Neural crest cell (in vitro differentiated cells): ENCODE measurements at places on chromosomes 1 and 21.

GRCh38 chr1:79599257-79599656 lies 592.7 kb upstream of the ADGRL4 start:
- no peak overlapping the region for H3K4me3 ChIP-seq
- DNase-seq, result no peak
- no peak overlapping the region for H3K27ac ChIP-seq

DNA sequence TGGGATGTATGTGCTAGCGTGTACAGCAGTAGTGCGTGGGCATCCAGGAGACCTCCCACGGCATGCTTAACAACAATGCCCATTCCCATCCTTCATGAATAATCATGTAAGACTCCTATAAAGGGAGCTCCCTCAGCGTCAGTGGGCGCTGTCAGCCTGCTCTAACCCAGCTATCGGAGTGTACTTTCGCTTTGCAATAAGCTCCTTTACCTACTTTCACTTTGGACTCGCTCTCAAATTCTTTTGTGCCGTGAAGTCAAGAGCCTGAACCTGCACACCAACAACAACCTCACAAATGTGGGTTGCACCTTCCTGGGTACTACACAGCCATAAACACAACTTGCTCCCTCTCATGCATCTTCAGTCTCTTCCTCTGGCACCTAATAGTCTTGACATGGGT lies 114.8 kb upstream of the PAXBP1 start:
- DNase-seq, result no peak
- peaks cover 5% of the 10 kb centered on the region for H3K27me3 ChIP-seq
- no peak overlapping the region for H3K27ac ChIP-seq

GRCh38 chr1:229495782-229496181 lies 12.4 kb downstream of the NUP133 start:
- no peak overlapping the region for H3K4me3 ChIP-seq
- no peak overlapping the region for H3K27ac ChIP-seq
- peaks cover 15% of the 10 kb centered on the region for H3K36me3 ChIP-seq

- peaks cover 42% of the 10 kb centered on the region for H3K27me3 ChIP-seq
- H3K27ac ChIP-seq, result no peak overlapping the region
- no peak overlapping the region for H3K4me3 ChIP-seq
- no peaks in the 10 kb centered on the region for H3K36me3 ChIP-seq
Measured at GRCh38 chr1:18776777-18777176, 82.7 kb downstream of the TAS1R2 start.

- DNase-seq, result no peak
- no peaks in the 10 kb centered on the region for H3K4me1 ChIP-seq
- no peak overlapping the region for H3K27ac ChIP-seq
- no peak overlapping the region for H3K4me3 ChIP-seq
- H3K27me3 ChIP-seq, result peaks cover 2% of the 10 kb centered on the region
Measured at GRCh38 chr1:19775831-19776230, 23.9 kb downstream of the TMCO4 start.

- peaks cover 15% of the 10 kb centered on the region for H3K27me3 ChIP-seq
- peaks cover 20% of the 10 kb centered on the region for H3K4me1 ChIP-seq
- H3K27ac ChIP-seq, result no peak overlapping the region
- no peak overlapping the region for H3K4me3 ChIP-seq
- no peaks in the 10 kb centered on the region for H3K36me3 ChIP-seq
- no peak for DNase-seq
Measured at GRCh38 chr1:3359351-3359750, 95.1 kb upstream of the ARHGEF16 start.

- H3K27ac ChIP-seq, result no peak overlapping the region
- H3K27me3 ChIP-seq, result no peaks in the 10 kb centered on the region
- peaks cover 46% of the 10 kb centered on the region for H3K4me1 ChIP-seq
- H3K36me3 ChIP-seq, result no peaks in the 10 kb centered on the region
- no peak for DNase-seq
Measured at GRCh38 chr1:230824919-230825721, 43.2 kb downstream of the C1orf198 start.

DNA sequence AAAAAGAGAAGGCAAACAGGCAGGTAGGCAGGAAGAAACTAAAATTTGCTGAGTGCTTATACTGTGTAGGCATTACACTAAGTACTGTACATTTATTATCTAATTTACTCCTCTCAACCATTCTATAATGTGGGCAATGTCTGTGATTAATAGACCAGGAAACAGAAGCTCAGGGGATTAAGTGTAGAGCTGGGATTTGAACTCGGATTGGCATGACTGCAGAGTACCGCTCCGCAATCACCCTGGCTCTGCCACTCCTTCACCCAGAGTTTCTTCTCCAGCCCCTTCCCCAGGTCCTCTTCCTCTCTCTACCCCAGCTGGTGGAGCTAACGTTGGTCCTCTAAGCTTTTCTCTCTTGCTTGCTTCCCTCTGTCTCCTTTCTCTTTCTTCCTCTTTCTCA lies 11.5 kb upstream of the S100A2 start:
- no peaks in the 10 kb centered on the region for H3K27me3 ChIP-seq
- H3K4me1 ChIP-seq, result peaks cover 19% of the 10 kb centered on the region
- H3K36me3 ChIP-seq, result no peaks in the 10 kb centered on the region
- no peak overlapping the region for H3K27ac ChIP-seq
- no peak overlapping the region for H3K4me3 ChIP-seq

DNA sequence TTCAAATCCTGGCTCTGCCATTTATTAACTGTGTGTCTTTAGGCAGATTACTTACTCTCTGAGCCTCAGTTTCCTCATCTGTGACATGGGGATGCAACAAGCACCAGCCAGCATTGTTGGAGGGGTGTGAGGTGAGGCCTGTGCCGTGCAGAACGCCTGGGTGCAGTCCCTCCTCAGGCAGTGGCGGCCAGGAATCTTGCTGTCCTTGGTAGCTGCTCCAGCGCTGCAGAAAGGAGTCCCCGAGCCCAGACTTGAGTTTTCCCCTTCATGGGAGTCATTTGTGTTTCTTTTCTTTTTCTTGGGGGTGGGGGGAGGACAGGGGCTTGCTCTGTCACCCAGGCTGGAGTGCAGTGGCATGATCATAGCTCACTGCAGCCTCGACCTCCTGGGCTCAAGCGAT lies 46.6 kb downstream of the DISP3 start:
- H3K27ac ChIP-seq, result no peak overlapping the region
- H3K4me3 ChIP-seq, result no peak overlapping the region
- no peaks in the 10 kb centered on the region for H3K27me3 ChIP-seq
- no peaks in the 10 kb centered on the region for H3K36me3 ChIP-seq

DNA sequence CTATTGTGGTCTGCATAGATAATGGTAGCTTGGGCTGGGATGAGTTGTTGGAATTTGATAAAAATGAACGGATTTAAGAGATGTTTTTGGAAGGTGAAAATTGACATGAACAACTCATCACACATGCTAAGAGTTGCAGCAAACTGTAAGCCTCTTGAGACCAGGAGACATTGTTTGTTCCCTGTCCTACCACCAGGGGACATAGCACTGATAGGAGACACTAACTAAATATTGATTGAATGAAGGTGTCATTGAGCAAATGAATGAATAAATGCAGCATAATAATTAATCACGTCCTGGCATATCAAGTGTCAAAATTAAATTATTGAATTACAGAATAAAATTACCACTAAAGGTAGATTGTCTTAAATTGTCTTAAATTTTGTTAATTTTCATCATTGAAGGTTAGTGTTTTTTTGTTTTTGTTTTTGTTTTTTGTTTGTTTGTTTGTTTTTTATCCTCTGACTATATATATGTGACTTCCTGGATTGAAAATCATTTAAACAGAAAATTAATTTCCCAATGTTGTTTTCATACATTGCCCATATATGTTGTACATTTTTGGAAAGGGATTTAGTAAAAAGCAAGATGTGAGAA lies 285.3 kb upstream of the C1orf105 start:
- no peaks in the 10 kb centered on the region for H3K27me3 ChIP-seq
- H3K36me3 ChIP-seq, result peaks cover 7% of the 10 kb centered on the region
- no peak overlapping the region for H3K4me3 ChIP-seq
- no peak overlapping the region for H3K27ac ChIP-seq
- H3K4me1 ChIP-seq, result no peaks in the 10 kb centered on the region
- no peak for DNase-seq

GRCh38 chr1:29934255-29934772 lies 698.0 kb downstream of the PTPRU start:
- DNase-seq, result no peak
- H3K4me3 ChIP-seq, result no peak overlapping the region
- H3K4me1 ChIP-seq, result peaks cover 11% of the 10 kb centered on the region
- H3K27ac ChIP-seq, result no peak overlapping the region
- peaks cover 7% of the 10 kb centered on the region for H3K27me3 ChIP-seq
- H3K36me3 ChIP-seq, result no peaks in the 10 kb centered on the region

DNA sequence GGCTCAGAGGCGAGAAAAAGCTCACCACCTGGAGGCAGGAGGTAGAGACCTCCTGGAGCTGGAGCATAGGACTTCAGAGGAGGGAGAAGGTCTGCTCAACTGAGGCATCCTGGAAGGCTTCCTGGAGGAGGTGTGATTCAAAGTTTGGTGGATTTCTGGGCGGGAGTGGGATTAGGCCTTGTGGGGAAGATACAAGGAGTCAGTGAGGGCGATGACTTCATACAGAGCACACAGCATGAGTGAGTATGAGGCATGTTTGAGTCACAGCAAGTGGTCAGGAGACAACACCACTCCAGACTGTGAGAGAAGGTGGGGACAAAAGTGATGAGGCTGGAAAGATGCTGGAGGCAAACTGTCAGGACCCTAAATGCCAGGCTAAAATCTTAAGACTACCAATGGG lies 77.6 kb downstream of the MATN1 start:
- H3K4me3 ChIP-seq, result no peak overlapping the region
- no peaks in the 10 kb centered on the region for H3K36me3 ChIP-seq
- H3K27ac ChIP-seq, result no peak overlapping the region
- DNase-seq, result no peak
- H3K27me3 ChIP-seq, result peaks cover 40% of the 10 kb centered on the region

DNA sequence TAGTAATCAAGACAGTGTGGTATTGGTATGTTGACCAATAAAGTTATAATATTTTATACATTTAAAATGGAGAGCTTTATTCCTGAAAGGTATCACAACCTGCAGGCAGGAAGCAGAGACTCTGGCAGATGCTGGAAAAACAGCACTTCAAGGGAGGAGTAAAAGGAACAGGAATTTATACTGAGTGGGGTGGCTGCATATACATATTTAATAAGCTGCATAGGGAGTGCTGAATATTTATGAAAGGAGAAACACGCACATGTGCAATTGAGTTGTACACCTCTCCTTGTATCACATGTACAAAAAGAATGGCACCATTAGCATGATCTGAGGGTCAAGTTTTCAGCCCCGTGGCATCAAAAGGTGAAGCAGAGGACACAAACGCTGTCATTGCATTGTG lies 104.9 kb upstream of the PAXBP1 start:
- peaks cover 27% of the 10 kb centered on the region for H3K27me3 ChIP-seq
- no peak overlapping the region for H3K27ac ChIP-seq
- no peaks in the 10 kb centered on the region for H3K36me3 ChIP-seq
- DNase-seq, result no peak
- H3K4me3 ChIP-seq, result no peak overlapping the region
- H3K4me1 ChIP-seq, result no peaks in the 10 kb centered on the region

DNA sequence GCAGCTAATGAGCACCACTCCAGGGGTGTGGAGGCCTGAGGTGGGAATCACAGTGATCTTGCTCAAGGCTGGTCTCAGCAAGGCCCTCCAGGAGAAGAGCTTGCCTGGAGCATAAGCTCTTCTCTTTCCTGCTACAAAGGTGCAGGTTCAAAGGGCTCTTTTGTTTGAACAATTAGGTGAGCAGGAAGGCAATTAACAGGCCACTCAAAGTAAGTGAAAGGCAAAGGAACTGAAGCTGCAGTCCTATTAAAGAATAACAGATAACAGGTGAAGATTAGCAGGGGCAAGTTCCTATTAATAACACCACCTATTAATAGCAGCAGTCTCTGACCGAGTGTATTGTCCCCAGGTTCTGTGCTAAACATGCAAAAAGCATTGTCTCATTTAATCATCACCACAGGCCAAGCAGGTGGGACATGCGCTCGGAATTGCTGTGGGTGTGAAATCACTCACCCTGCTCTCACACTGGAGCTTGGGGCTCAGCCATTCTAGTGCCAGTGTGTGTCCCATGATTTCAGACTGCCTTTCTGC lies 113.8 kb downstream of the RHOU start:
- H3K36me3 ChIP-seq, result peaks cover 2% of the 10 kb centered on the region
- H3K4me3 ChIP-seq, result no peak overlapping the region
- peaks cover 5% of the 10 kb centered on the region for H3K4me1 ChIP-seq
- H3K27ac ChIP-seq, result no peak overlapping the region

GRCh38 chr1:108075055-108075454 lies 110.1 kb upstream of the VAV3 start:
- H3K4me1 ChIP-seq, result no peaks in the 10 kb centered on the region
- H3K27ac ChIP-seq, result no peak overlapping the region
- no peak overlapping the region for H3K4me3 ChIP-seq
- no peaks in the 10 kb centered on the region for H3K36me3 ChIP-seq
- H3K27me3 ChIP-seq, result peaks cover 7% of the 10 kb centered on the region

GRCh38 chr1:220225957-220226356 lies 46.3 kb downstream of the RAB3GAP2 start:
- H3K4me1 ChIP-seq, result no peaks in the 10 kb centered on the region
- peaks cover 3% of the 10 kb centered on the region for H3K36me3 ChIP-seq
- no peak for DNase-seq
- no peak overlapping the region for H3K4me3 ChIP-seq
- no peaks in the 10 kb centered on the region for H3K27me3 ChIP-seq

GRCh38 chr1:44842486-44842861 lies 579 bp downstream of the PTCH2 start:
- H3K27me3 ChIP-seq, result peaks cover 28% of the 10 kb centered on the region
- H3K27ac ChIP-seq, result no peak overlapping the region
- H3K4me1 ChIP-seq, result peaks cover 10% of the 10 kb centered on the region
- peak overlapping the region; percentile 76 for H3K4me3 ChIP-seq
- no peak for DNase-seq
- H3K36me3 ChIP-seq, result no peaks in the 10 kb centered on the region

GRCh38 chr1:229572286-229572685 lies 13.8 kb upstream of the ABCB10 start:
- DNase-seq, result no peak
- no peak overlapping the region for H3K4me3 ChIP-seq
- H3K4me1 ChIP-seq, result no peaks in the 10 kb centered on the region
- no peaks in the 10 kb centered on the region for H3K36me3 ChIP-seq
- H3K27ac ChIP-seq, result no peak overlapping the region
- H3K27me3 ChIP-seq, result peaks cover 4% of the 10 kb centered on the region

- no peak for DNase-seq
- H3K36me3 ChIP-seq, result no peaks in the 10 kb centered on the region
- H3K27me3 ChIP-seq, result peaks cover 31% of the 10 kb centered on the region
- no peak overlapping the region for H3K4me3 ChIP-seq
- H3K27ac ChIP-seq, result no peak overlapping the region
Measured at GRCh38 chr1:4563586-4563985, 90.8 kb upstream of the AJAP1 start.

DNA sequence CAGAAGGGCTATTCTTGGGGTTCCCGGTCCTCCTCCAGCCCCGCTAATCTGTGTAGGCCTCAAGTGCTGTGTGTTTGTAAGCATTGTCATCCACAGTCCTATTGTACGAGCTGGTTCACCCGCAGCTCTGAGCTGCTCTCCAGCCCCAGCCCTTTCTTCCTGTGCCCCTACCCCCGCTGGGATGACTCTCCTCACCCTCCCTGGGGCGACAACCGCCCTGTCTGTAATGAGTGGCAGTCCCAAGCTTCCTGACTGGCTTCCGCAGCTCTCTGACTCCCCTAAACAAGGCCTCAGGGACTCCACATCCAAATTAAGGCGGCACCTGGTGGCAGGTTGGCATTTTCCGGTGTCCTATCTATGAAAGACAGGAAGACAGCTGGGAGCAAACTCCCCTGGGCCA lies 45.8 kb downstream of the TFF3 start:
- H3K27ac ChIP-seq, result no peak overlapping the region
- no peaks in the 10 kb centered on the region for H3K36me3 ChIP-seq
- no peak for DNase-seq
- H3K4me1 ChIP-seq, result peaks cover 1% of the 10 kb centered on the region

- DNase-seq, result no peak
- H3K36me3 ChIP-seq, result no peaks in the 10 kb centered on the region
- H3K27ac ChIP-seq, result no peak overlapping the region
- H3K4me3 ChIP-seq, result no peak overlapping the region
- no peaks in the 10 kb centered on the region for H3K27me3 ChIP-seq
Measured at GRCh38 chr1:201095581-201095980, 16.6 kb downstream of the CACNA1S start.
